ENCODE measurements at places on chromosomes 2 and 18.

DNA sequence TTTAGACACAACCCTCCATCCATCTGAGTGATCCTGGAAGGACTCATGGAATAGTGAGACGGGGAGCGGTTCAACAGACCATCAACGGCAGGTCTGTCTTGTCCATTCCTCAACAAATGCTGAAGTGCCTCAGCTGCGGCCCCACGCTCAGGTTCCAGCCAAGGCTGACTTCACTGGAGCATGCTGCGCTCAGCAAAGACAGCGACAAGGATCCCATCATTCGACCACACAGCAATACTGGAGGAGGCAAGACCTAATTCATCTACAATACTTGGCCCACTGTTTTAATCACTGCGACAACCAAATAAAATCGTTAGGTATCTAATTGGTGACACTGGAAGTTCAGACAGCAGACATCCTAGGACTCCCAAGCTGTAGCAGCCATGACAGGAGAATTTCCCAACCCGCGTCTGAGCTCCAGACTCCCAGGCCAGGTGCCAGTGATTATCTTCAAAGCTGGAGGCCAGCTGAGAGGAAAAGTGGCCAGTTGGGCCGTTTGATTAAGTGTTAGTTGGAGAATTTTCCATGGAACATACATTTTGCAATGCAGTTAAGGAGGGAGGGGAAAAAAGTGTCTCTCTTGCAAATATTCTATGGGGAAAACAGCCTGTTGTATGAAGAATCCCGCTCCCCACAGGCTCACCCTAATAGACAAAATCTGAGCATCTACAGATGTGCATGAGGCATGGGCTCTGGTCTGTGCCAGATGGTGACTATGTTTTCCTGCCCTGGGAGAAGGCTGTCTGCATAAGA lies 92.5 kb upstream of the SLC35G4 start:
- H3K4me3 ChIP-seq: no peak overlapping the region
- H3K4me1 ChIP-seq: peaks cover 14% of the 10 kb centered on the region
- H3K27ac ChIP-seq: no peak overlapping the region
- no peak for DNase-seq

DNA sequence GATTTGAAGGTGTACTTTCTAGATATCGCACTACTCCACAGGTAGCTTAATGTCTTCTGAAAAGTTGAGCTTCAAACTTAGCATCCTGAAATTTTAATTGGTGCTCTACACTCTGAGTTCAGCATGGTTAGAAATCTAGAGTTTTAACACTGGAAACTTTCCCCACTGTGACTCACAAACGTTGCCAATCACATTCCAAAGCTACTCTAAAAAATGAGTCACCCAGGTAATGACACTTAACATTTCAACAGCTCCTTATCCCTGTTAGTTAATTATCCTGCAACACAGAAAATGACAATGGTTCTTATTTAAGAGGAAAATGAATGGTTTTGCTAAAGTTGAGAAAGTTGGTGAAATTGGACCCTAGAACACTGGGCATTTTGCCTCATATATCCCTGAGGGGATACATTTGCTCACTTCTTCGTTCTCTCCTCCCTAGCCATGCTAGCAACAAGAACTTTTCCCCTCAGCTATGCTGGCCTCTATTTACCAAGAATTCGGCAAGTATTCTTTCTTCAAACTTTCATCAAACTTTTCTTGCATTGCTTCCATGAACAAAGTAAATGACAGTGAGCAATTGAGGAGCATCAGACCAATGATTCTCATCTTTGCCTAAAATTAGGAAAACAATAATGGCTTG lies 1024.1 kb upstream of the KLHL29 start:
- no peaks in the 10 kb centered on the region for H3K36me3 ChIP-seq
- DNase-seq: no peak
- no peak overlapping the region for H3K27ac ChIP-seq
- no peaks in the 10 kb centered on the region for H3K4me1 ChIP-seq
- H3K27me3 ChIP-seq: no peaks in the 10 kb centered on the region

GRCh38 chr2:17328161-17328560 lies 190.1 kb downstream of the RAD51AP2 start:
- no peak overlapping the region for H3K4me3 ChIP-seq
- no peak overlapping the region for H3K27ac ChIP-seq
- DNase-seq: no peak
- H3K36me3 ChIP-seq: no peaks in the 10 kb centered on the region
- no peaks in the 10 kb centered on the region for H3K4me1 ChIP-seq

DNA sequence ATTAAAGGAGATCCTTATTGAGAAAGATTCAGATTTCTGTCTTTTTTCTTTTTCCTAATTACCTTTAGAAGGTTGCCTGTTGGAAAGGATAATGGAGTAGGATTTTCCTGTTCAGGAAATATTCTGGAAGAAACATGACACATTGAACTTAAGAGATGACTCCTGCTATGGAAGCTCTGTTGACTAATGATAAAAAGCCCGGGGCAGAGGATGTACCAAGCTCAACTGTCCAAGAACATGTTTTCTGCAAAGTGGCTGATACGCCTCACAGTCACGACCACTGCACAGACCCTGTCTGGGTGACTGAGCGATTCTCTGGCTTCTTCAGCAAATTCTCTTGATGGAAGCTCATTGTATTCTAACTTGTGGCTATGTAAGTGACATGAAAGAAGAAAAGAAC lies 86.2 kb upstream of the THOC1 start:
- no peak for DNase-seq
- H3K36me3 ChIP-seq: no peaks in the 10 kb centered on the region
- no peak overlapping the region for H3K27ac ChIP-seq
- no peak overlapping the region for H3K4me3 ChIP-seq

- H3K27ac ChIP-seq: no peak overlapping the region
- no peak overlapping the region for H3K4me3 ChIP-seq
- no peaks in the 10 kb centered on the region for H3K27me3 ChIP-seq
- no peak for DNase-seq
- H3K36me3 ChIP-seq: no peaks in the 10 kb centered on the region
These were observed 74.2 kb upstream of the MBOAT2 start for GRCh38 chr2:9077691-9078090.

DNA sequence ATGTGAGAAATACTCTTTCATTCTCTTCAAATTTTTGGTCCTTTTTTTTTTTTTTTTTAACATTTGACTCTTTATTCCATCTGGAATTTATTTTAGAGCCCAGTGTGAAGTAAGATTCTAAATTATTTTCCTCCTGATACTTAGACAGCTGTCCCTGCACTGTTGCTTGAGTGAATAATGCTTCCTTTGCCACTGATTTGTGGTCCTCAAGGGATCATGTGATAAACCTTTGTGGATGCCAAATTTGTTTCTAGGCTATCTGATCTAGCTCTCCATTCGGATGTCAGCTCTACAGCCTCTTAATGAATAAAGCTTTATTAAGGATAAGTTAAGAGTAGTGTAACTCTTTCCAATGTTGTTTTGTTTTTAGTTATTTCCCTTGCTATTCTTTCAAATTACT lies 142.3 kb downstream of the SMAD7 start:
- no peak overlapping the region for H3K4me3 ChIP-seq
- H3K27ac ChIP-seq: no peak overlapping the region
- DNase-seq: no peak
- H3K4me1 ChIP-seq: peaks cover 17% of the 10 kb centered on the region
- no peaks in the 10 kb centered on the region for H3K36me3 ChIP-seq

GRCh38 chr2:40315683-40316082 lies 136.2 kb downstream of the SLC8A1 start:
- H3K27me3 ChIP-seq: no peaks in the 10 kb centered on the region
- no peaks in the 10 kb centered on the region for H3K4me1 ChIP-seq
- no peak for DNase-seq

GRCh38 chr18:57527556-57528229 lies 58.8 kb downstream of the FECH start:
- no peak overlapping the region for H3K4me3 ChIP-seq
- H3K27me3 ChIP-seq: no peaks in the 10 kb centered on the region
- no peaks in the 10 kb centered on the region for H3K36me3 ChIP-seq
- H3K27ac ChIP-seq: no peak overlapping the region
- DNase-seq: no peak
- H3K4me1 ChIP-seq: peaks cover 14% of the 10 kb centered on the region

- H3K4me3 ChIP-seq: no peak overlapping the region
- H3K36me3 ChIP-seq: no peaks in the 10 kb centered on the region
- peaks cover 8% of the 10 kb centered on the region for H3K4me1 ChIP-seq
- DNase-seq: no peak
- H3K27ac ChIP-seq: no peak overlapping the region
These were observed 64.9 kb upstream of the TANK start for GRCh38 chr2:161095314-161095713.

Data from MM.1S (cell line).